PC-3 (cell line): ENCODE measurements at places on chromosomes 16 and 17. TPM values are rescaled to one million over a fixed set of nuclear protein-coding genes. Genes with fewer than 3 reads are reported as not detected.

- DNase-seq: no peak
- H3K4me3 ChIP-seq: no peak overlapping the region
- no peak overlapping the region for H3K27ac ChIP-seq
- no peaks in the 10 kb centered on the region for H3K27me3 ChIP-seq
- peaks cover 5% of the 10 kb centered on the region; the same call in 1 of the 2 replicates for H3K36me3 ChIP-seq
Measured at GRCh38 chr16:47150067-47150466, 6.3 kb upstream of the NETO2 start.

GRCh38 chr17:14919631-14920213 lies 345.4 kb downstream of the PMP22 start:
- no peaks in the 10 kb centered on the region for H3K4me1 ChIP-seq
- peaks cover 13% of the 10 kb centered on the region for H3K27me3 ChIP-seq
- DNase-seq: no peak
- H3K27ac ChIP-seq: no peak overlapping the region
- no peak overlapping the region for H3K4me3 ChIP-seq

DNA sequence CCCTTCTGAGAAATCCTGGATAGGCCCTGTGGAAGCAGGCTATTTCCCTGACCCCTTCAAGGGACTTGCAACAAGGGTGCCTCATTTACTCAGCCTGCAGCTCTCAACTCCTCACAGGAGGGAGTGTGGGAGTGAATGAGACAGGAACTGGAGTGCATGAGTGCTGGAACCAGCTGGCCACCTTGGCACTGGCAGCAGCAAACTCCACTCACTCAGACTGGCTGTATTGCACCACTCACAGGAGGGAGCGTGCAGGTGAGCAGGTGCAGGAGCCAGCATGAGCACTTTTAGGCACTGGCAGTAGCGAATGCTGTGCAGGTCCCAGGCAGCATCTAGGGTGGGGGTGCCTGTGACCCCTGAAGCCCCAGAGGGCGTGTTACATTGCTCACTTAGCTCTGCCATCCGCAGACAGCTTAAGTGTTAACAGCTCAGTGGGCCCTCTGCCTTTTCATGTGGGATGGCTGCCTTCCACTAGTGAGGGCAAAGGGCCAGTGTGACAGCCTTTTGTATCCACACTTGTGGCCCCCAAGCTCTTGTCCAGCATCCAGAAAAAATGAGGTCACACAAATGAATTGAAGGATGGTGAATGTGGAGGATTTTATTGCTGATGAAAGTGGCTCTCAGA lies 11.0 kb upstream of the ZNHIT3 start:
- H3K4me1 ChIP-seq: no peaks in the 10 kb centered on the region
- H3K27me3 ChIP-seq: peaks cover 10% of the 10 kb centered on the region
- H3K36me3 ChIP-seq: no peaks in the 10 kb centered on the region
- no peak overlapping the region for H3K27ac ChIP-seq
- no peak overlapping the region for H3K4me3 ChIP-seq
- no peak for DNase-seq

The SRSF1 gene
- total RNA-seq: 325 and 342 TPM in 2 replicates
